ENCODE measurements at places on chromosomes 4 and X.
A peak's percentile ranks its signal among the peaks of the same experiment; 100 is the strongest.

GRCh38 chr4:170884969-170885570 is 795.3 kb upstream of the AADAT start:
- no peak for DNase-seq

- DNase-seq: no peak
Measured at GRCh38 chrX:81286608-81287007, 84.7 kb downstream of the SH3BGRL start.

GRCh38 chr4:47442980-47443379 is 20.5 kb downstream of the COMMD8 start:
- DNase-seq: no peak

GRCh38 chr4:80788798-80789197 is 241.7 kb upstream of the BMP3 start:
- no peak for DNase-seq

- no peak for DNase-seq
Measured at GRCh38 chrX:106249706-106250379, 81.7 kb downstream of the PWWP3B start.

DNA sequence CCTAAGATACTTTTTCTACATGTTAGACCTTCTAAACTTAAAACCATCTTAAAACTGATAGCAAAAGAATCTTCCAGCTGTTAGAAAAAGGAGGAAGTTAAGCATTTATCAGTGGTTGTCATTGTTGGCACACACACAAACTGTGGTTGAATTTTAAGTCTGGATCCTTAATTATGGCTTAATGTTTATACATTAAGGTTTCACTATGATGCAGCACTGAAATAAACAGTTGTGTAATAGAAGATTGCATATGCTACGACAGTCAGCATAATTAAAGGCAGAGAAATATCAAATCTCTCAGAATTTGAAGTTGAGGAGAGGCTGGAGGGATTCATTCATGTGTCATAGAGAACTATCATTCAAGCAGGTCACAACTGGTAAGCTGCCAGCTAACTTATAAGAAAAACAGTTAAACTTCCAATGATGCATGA is 32.3 kb downstream of the ADGRA3 start:
- no peak for DNase-seq

DNA sequence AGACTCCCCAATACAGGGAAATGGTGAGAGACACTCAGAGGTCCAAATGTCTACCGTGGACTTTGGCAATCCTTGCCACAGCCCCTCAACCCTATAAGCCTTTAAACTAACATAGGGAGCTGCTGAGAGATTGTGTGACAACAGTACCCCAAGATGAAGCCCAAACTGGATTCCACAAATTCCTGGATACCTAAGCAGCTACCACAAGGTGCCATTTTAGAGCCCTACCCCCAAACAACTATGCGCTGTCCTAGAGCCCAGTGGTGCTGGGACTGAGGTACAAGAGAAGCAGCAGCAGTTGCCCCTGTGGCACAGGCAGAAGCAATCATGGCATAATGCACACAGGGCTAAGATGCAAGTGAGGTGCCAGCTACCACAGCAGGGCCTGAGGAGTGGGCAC is 2.7 kb upstream of the TMPRSS11F start:
- DNase-seq: no peak

DNA sequence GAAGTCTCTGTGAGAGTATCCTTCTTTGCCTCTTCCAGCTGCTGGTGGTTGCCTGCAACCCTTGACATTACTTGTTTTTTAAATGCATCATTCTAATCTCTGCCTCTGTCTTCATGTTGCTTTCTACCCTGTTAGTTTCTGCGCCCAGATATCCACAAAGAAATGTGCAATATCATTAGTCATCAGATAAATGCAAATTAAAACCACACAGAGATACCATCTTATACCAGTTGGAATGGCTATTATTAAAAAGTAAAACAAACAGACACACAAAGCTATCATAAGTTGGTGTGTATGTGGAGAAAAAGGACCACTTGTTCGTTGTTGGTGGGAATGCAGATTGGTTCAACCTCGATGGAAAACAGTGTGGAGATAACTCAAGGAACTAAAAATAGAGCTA is 517.4 kb downstream of the FAT4 start:
- no peak for DNase-seq

GRCh38 chrX:23861215-23861896 is 46.4 kb downstream of the APOO start:
- peak; percentile 20 for DNase-seq

- DNase-seq: no peak
Measured at GRCh38 chr4:53776141-53776540, 184.9 kb upstream of the LNX1 start.

- DNase-seq: no peak
Measured at GRCh38 chr4:126267689-126268088, 952.9 kb downstream of the FAT4 start.

DNA sequence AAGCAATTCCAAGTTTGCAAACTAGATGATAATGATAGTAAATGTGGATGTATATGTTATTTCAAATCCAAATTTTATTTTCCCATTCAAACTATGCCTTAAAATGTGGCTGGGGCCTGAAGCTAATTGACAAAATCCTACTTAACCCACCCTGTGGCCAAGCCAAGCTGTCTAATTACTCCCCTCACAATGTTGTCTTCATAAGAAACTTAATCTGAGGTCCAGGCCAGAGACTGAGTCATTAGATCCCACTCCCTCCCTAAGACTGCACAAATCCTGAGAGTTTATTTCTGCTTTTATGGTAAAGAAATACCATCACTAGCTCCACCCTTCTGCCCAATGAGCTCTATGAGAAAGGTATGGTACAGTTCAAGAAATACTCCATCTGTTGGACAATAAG is 16.6 kb downstream of the SMPX start:
- no peak for DNase-seq

DNA sequence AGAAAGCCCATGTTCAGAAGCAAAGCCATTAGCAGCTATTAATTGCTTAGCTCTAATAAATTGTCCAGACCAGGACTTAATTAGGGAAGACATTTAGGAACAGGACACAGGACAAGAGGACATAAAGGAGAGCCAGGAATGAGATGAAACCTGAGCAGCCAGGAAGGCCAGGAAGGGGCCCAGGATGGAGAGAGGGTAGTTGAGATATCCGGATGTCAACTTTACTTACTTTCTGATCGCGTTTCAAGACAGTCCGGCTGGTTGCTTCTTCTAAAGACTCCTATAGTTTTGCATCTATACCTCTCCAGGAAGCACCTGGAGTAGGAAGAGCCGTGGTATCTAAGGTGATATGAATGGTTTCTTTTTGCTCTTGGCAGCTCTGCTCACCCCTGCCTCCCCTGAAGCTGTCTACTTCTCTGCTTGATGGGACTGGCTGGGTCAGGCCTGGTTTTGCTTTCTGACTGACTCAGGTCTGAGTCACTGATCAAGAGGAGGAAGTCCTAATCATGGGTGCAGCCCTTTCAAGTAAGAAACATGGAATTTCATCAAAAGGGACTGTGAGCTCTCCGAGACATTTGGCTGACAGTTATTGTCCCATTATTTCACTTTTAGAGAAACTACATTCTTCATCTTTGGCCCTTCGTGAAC is 733.3 kb downstream of the RPA4 start:
- peak; percentile 6 for DNase-seq

- no peak for DNase-seq
Measured at GRCh38 chrX:6223516-6223915, 5.2 kb downstream of the NLGN4X start.

DNA sequence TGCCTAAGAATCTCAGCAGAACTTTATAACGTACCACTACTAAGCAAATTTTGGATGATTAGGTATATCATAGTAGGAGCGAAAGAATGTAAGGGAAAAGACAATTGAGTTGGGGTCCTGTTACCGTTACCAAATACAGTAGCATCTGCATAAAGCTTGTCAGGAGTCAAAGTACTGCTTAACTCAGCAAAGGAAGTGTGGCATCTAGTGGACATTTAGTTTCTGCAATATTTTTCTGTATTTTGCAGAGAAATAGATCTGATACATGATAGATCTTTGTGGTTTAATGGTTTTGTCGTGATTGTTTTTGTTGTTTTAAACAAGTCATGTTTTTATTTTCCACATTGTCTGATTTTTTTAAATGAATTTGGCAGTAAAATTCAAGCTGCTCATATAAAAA is 81.0 kb upstream of the SMARCAD1 start:
- no peak for DNase-seq

GRCh38 chrX:6614506-6614905 is 79.6 kb upstream of the VCX3A start:
- DNase-seq: no peak

DNA sequence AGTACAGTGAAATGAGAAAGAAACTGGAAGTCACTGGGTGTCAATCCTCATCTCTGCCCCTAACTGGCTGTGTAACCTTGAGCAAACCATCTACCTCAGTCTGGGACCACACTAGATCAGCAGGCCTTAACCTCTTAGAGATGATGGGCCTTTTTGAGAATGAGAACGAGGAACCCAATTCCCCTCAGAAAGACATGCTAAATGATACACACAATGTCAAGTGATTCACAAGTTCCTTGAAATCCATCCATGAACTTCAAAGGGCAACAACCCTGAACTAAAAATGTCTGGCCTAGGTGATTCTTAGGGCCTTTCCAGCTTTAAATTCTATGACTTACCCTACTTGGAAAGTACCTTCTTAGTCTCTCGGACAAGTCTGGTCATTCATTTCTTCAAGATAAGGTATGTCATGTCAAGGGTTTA is 47.4 kb downstream of the ACSL4 start:
- DNase-seq: peak; percentile 13

- no peak for DNase-seq
Measured at GRCh38 chr4:42339935-42340406, 57.3 kb upstream of the SHISA3 start.

GRCh38 chr4:76525751-76526150 is 90.7 kb downstream of the SHROOM3 start:
- no peak for DNase-seq

- no peak for DNase-seq
Measured at GRCh38 chr4:156725257-156725656, 246.3 kb downstream of the PDGFC start.

GRCh38 chrX:42823443-42823842 is 45.5 kb upstream of the PPP1R2C start:
- no peak for DNase-seq

- DNase-seq: no peak
Measured at GRCh38 chr4:21806991-21807390, 141.6 kb downstream of the KCNIP4 start.

- DNase-seq: peak; percentile 3
Measured at GRCh38 chrX:84046403-84046984, 141.5 kb downstream of the RPS6KA6 start.

GRCh38 chr4:7021930-7022664 is 21.1 kb upstream of the TADA2B start:
- no peak for DNase-seq

DNA sequence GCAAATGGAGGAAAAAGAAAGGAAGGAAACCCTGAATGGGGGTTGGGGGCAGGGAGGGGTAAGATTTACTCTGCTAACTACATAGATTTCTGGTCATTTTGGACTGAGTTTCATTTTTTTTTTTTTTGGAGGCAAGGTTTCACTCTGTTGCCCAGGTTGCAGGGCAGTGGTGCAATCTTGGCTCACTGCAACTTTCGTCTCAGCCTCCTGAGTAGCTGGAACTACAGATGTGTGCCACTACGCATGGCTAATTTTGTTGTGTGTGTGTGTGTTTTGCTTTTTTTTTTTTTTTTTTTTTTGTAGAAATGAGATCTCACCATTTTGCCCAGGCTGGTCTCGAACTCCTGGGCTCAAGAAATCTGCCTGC is 223.5 kb downstream of the APBB2 start:
- DNase-seq: no peak

DNA sequence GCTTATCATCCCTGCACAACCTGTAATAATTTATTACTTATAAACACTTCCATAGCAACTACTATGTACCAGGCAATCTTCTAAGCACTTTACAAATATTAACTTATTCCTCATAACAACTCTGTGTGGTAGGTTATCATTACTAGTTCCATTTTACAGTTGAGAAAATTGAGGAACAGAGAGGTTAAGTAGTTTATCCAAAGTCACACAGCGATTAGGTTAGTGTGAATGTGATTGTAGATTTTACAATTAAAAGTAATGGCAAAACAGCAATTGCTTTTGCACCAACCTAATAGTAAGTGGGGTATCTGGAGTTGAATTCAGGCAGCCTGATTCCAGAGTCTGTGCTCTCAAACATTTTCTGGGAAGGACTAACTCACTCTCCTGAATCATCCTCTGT is 348.9 kb downstream of the NKX6-1 start:
- DNase-seq: no peak

DNA sequence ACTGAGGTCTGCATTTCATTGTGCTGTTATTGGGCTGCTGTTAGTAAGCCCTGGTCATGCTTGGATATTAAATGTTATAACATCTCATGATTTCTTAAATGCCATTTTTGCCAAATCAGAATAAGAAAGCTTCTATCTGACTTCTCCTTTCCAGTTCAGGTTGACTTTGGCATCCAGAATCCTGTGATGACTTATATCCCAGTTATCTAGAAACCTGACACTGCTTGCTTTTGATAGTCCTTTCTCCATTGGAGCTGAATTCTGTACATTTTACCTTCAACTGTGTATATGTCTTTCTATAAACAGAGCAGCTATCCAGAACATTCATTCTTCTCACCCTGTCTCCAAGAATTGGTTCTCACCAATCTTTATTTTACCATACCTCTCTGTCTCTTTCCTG is 257.7 kb upstream of the GNPDA2 start:
- no peak for DNase-seq

GRCh38 chr4:129839687-129840086 is 743.7 kb downstream of the C4orf33 start:
- DNase-seq: no peak

DNA sequence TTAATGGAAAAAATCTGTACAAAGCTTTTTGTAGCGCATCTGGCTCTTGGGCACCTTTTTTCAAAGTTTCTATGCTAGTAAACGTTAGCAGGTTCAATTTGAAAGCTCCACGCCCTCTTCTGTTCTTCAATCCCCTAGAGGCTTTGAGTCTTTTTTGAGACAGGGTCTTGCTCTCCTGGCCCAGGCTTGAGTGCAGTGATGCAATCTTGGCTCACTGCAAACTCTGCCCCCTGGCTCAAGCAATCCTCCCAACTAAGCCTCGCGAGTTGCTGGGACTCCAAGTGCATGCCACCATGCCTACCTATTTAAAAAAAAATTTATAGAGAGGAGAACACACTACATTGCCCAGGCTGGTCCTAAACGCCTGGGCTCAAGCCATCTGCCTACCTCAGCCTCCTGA is 9.2 kb downstream of the RXFP1 start:
- DNase-seq: no peak

DNA sequence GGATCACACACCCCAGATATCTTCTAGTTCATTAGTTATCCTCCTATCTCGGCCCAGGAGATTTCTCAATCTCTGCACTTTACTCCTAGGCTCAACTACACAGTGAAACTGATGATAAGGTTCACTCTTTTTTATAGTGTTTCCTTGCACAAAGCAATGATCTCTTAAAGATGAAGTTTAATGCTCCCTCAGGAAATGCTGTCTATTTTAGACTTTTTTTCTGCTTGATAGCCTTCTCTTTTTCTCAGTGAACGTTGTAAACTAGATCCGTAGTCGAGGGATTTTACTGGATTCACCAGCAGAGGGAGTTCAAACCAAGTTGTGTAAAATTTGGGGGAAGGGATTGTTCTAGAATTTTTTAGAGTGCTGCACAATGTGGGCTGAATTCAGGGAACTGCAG is 269.6 kb downstream of the GBA3 start:
- DNase-seq: no peak
